ENCODE measurements at places on chromosomes 5 and 9.

DNA sequence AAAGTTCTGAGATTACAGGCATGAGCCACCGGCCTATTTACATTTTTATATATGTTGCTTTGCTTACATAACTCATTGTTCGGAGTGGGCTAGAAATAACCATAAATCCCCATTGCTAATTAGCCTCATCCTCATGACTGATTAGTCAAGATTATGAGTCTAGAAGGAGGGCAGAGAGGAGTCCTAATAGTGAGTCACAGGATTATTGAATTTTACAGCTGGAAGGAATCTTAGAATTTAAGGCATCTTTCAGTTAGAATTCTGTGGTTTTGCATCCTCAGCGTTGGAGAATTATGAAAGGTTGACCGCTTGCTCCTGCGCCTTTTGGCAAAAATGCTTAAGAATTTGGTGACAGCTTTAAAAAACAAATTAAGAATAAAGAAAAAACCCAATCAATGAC, 2.6 kb upstream of the PBX3 start:
- no peak for DNase-seq

GRCh38 chr9:35791297-35791921, at the start of gene NPR2:
Gene NPR2, plus strand, starts transcription at chr9:35791591. Its CDS starts 818 bp downstream, at chr9:35792409.
- DNase-seq: no peak

DNA sequence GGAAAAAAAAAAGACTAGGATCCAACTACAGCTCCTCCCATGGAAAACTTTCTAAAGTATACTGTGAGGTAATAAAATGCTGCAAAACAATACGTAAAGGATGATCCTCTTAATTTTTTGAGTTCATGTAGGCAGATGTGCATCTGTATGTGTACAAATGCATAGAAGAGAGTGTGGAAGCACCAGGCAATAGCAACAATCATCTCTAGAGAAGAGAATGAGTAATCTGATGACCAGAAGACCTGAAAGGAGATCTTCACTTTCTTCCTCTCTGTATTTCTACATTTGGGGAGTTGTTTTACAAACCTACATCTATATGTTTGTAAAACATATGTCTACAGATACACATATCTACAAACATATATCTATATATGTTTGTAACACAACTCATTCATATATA, 29.3 kb upstream of the SPDL1 start:
- DNase-seq: no peak

GRCh38 chr5:142740474-142741242, 29.5 kb upstream of the ARHGAP26 start:
- no peak for DNase-seq

DNA sequence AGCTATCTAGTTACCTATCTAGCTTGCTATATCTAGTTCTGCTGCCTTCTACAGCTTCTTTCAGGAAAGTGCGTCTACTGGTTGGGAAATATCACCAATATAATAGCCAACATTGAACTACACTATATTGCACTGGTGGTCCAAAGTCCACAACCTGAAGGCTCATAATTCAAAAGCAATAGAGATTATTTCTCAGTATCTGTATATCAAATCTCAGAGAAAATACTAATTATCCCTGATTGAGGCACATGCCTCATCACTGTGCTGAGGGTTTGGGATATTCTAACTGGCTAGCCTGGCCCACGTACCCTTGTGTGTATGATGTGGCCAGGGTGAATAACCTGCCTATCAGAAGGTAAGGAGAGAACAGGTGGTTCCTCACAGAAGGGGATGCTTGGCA, 53.8 kb downstream of the SH3RF2 start:
- no peak for DNase-seq

GRCh38 chr9:83778164-83778563, 39.4 kb downstream of the GKAP1 start:
- no peak for DNase-seq

GRCh38 chr5:62342476-62342837, 36.5 kb downstream of the KIF2A start:
- DNase-seq: no peak

- DNase-seq: no peak
Observed at GRCh38 chr9:128540634-128541360, 11.6 kb upstream of the SPTAN1 start.

GRCh38 chr5:94445726-94446125, 172.7 kb downstream of the KIAA0825 start:
- no peak for DNase-seq

DNA sequence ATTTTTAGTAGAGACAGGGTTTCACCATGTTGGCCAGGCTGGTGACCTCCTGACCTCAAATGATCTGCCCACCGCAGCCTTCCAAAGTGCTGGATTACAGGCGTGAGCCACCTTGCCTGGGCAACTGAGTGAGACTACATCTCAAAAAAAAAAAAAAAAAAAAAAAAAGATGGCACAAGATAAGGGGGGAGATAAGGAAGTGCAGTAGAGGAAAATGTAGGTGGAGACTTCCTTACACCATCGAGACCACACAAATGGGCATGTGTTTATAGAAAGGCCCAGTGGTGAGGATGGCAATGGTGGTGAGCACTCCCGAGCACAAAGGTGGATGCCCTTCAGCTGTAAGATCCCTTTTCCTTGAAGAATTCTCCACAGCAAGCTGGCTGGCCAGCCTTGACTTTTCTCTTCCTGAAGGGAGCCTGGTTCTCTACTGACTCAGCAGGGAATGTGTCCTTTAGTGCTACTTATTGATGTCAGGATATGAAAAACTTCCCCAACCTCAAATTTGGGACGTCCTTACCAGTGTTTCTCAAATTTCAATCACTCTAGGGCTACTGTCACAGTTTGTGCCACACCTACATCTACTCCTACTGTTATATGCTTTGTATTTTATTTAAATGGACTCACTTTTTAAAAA, 28.2 kb downstream of the ERGIC1 start:
- DNase-seq: no peak

Measured in GDM1 (cell line).